ENCODE measurements at places on chromosomes 12 and 14. TPM values are rescaled to one million over a fixed set of nuclear protein-coding genes. Genes with fewer than 3 reads are reported as not detected.

Gene NTN4
- 66.1 TPM for total RNA-seq

Gene JPH4
- 3.1 TPM for total RNA-seq

DNA sequence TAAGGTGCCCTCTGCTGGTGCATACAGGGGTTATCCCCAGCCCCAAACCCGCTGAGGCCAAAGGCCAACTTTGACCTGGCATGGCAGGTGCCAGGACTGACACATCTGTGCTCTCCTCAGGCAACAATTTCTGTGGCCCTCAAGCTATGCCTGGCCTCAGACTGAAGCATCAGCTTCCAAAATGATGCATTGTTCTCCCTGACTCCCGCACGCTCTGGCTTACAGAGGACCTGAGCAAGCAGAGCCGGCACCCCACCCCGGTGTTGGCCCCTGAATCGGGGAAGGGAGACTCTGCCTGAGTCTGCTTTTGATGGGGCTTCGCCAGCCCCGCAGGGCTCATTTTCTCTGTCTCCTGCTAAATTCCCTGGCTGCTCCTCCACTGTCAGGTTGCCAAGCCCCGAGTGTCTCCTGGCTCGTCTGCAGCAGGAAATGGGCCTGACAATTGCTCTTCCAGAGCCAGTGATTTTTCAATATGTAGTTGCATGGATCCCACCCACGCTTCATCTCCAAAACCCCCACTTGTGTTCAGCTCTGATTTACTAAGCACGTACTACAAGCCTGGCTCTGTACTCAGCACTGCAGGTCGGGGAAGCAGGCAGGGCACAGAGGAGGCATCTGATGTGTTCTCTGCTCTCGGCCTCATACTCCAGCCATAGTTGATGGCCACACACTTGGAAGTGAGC is 126.1 kb downstream of the SLC38A6 start:
- peak; percentile 91 for DNase-seq

GRCh38 chr12:3436461-3437065 is 54.4 kb upstream of the PRMT8 start:
- DNase-seq, result peak; percentile 52

DNA sequence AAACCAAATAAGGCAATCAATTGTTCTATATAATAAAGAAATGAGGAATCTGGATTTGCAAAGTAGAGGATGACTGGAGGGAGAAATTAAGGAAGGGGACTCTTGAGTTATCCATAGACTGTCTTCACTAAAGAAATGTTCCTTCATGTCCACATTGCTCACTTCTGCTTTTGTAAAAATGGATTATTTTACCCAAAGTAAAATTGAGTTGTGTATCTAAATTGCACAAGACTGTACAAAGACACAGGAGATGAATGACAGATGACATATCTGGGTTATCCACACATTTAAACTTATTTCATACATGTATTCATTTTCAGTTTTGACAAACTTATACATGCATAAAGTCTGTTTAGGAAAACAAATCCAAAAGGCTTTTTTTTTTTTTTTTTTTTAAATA is 11.3 kb downstream of the ATP2B1 start:
- no peak for DNase-seq

GRCh38 chr12:129052373-129052772 is 199.1 kb downstream of the GLT1D1 start:
- no peak for DNase-seq

- DNase-seq, result peak; percentile 71
Measured at GRCh38 chr12:122870867-122871664, 24.9 kb downstream of the VPS37B start.

- no peak for DNase-seq
Measured at GRCh38 chr14:26304056-26304455, 293.8 kb downstream of the NOVA1 start.

DNA sequence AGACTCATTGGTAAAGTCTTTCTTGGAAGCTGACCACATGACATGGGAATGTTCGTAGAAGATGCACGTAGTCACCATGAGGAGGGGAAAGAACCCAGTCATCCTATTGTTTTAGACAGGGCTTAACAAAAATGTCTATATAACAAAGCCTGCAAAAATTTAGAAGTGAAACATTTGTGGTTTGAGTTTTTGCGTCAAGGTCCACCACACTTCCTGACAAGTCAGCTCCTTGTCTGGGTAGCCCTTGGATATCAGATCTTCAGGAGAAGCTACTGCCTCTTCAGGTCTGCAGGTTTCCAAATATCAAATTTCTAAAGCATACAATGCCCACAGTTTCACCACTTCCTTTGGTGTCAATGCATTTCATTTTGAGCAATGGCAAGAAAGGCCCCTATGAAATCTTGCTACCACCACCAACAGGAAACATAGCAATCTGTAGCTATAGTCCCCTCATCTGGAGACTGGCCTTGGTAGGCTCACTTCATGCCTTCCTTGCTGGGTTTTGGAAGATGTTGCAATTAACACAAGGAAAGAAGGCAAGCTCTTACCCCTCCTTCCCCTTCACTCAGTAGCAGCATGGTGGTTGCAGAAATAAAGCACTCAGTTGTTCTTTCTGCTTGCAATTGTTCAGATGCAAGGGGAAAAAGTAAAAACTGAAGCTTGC is 235.2 kb downstream of the PCNX1 start:
- DNase-seq, result no peak

DNA sequence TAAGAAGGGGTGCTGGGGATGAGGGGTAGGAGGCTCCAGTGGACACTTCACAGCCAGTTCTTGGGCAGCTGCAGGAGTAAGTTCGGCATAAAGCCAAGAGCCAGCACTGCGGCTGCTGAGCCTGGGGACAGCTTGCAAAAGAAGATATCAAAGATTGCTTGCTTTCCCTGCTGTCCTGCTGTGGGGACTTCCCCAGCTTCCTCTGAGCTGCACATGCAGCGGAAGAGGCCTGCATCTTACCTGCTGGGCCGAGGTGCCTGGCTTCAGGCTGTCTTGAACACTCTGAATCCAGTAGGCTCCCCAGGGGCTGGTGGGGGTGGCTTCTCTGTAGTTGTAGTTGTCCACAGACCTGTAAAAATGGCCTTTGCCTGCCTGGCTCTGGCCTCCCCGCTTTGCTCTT is 1.3 kb downstream of the CHGA start:
- DNase-seq, result no peak

DNA sequence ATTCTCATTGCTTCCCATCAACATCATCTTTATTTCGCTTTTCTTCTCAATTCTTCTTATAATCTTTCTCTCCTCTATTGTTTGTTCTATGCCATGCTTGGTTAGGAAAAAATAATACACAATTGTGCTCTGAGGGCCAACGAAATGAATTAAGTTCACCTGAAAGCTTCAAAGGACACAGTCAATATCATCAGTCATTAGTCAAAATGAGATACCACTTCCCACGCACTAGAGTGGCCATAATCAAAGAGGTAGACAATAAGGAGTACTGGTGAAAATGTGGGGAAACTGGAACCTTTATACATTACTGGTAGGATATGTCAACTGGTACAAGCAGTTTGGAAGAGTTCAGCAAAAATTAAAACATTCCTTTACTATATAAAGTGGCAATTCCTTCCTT is 91.5 kb downstream of the TMTC1 start:
- DNase-seq, result no peak

- DNase-seq, result no peak
Measured at GRCh38 chr12:59405992-59406391, 189.8 kb upstream of the SLC16A7 start.

GRCh38 chr12:6872073-6873048 is 742 bp downstream of the SPSB2 start:
- peak; percentile 84 for DNase-seq

Gene NUAK1
- 14.1 TPM for total RNA-seq

Gene SYT1
- 0.77 TPM for total RNA-seq

Gene RNASE3
- 0.31 TPM for total RNA-seq

- DNase-seq, result peak; percentile 5
Measured at GRCh38 chr14:22163051-22163450, 426.0 kb downstream of the DAD1 start.

- no peak for DNase-seq
Measured at GRCh38 chr14:94562022-94562421, 780 bp downstream of the SERPINA4 start.

Gene DPPA3
- not detected for total RNA-seq

Gene PPP1R36
- 3.1 TPM for total RNA-seq

- no peak for DNase-seq
Measured at GRCh38 chr14:22303589-22304195, 285.3 kb downstream of the DAD1 start.

DNA sequence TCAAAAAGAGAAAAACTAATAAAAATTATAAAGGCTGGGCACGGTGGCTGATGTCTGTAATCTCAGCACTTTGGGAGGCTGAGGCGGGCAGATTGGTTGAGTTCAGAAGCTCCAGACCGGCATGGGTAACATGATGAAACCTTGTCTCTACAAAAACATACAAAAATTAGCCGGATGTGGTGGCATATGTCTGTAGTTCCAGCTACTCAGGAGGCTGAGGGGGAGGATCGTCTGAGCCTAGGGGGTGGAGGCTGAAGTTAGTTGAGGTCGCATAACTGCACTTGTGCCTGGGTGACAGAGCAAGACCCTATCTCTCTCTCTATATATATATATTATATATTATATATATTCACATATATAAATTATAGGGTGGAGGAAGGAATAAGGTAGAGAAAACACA is 32.5 kb upstream of the ANO2 start:
- DNase-seq, result no peak

GRCh38 chr12:95658386-95658785 is 107.1 kb upstream of the USP44 start:
- no peak for DNase-seq

DNA sequence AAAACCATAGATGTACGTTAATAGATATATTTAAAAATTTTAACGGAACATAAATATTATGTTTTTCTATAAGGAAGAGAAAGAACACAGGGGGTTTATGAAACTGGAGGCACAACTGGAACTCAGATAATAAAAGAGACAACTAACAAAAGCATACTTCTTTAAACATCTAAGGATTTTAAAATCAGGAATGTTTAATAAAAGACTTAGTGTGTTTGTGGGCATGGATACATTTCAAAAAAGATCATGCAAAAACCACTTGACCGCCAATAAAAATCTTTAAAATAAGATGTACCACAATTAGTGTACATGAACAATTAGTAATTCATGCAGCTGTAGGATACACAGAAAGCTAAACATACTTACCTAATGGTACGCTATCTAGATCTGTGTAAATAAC is 113.0 kb downstream of the KIF21A start:
- no peak for DNase-seq

DNA sequence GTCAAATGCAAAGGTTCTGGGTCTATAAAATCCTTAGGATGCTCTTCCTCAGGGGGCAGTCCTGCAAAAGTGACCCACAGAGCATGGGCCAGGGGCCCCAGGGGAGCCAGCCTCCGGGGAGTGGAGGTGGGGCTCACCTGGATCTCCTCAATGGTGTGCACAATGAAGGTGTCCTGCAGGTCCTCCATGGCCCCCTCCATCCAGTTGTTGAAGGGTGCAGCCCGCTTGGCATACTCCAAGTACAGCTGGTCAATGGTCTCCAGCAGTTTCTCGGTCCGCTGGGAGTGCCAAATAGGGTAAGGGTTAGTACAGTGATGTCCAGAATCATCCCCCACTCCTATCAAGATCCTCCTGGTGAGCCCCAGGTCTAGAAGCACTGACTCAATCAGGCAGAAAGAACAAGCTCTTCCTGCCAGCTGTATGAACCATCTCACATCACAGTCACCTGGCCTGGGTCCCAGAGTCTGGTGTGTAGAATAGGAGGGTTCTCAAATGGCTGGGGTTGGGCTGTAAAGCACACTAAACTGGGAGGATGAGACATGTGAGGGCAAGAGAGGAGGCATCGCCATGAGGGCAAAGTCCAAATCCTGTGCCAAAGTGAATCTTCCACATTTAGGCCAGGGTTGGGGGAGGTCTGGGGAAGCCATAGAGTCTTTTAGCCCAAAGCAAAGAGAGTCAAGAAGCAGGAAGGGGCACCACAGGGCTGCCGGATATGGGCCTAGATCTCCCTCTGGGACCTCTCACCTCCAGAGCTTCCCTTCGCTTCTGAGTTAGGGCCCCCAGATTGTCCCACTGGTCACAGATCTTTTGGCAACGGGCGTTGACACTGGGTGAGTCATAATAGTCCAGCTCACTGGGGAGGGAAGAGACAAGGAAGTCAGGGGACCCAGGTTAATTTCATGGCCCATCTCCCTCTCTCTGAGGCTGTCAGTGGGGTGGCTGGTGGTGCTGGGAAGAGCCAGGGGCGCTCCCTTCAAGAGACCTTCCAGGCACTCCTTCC is 91.5 kb upstream of the ZFP36L1 start:
- DNase-seq, result peak; percentile 9

Gene TMEM233
- total RNA-seq, result 0.80 TPM

DNA sequence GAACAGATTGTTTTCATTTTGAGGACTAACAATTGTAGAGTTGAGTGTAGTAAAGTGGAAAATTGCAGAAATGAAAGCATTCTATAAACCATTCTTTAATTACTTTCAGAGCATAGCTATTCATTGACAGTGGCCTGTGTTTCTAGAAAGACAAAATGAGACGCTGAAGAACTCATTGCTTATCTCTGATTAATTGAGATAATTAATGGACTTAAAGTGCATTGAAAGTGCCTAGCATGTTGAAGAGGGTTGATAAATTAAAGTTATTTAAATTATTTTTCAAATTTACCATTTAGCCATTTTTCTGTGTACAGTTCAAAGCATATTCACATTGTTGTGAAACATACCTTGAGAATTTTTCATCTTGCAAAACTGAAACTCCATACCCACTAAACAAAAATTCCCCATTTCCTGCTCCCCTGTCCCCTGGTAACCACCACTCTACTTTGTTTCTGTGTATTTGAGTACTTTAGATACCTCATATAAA is 57.4 kb downstream of the DAAM1 start:
- no peak for DNase-seq

DNA sequence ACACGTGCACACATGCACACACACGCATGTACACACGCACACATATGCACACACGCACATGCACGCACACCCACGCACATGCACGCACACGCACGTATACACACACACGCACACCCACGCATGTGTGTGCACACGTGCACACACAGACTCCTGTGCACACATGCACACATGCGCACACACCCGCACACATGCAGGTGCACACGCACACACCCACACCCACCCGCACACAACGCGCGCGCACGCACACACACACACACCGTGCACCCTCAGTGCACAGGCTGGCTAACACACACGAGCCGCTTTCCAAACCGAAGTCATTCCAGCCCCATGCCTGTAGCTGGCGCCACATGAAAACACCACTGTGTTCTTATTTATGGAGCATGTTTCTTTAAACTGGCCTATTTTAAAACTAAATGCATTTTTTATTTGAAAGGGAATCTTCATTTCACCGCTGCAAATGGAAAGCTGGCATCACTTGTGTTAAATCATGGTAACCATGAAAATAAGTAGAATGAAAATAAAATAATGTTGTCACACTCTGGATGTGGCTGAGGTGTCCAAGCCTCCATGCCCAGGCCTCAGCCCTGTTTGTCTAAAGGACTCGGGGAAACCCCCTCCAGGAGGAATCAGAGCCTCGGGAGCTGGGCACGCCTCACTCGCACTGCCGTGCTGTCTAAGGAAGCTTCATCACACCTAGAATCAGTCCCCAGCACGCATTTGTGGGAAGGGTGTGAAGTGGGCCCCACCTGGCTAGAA is 45.1 kb downstream of the GALNT9 start:
- no peak for DNase-seq

Gene LBHD2
- total RNA-seq, result not detected

DNA sequence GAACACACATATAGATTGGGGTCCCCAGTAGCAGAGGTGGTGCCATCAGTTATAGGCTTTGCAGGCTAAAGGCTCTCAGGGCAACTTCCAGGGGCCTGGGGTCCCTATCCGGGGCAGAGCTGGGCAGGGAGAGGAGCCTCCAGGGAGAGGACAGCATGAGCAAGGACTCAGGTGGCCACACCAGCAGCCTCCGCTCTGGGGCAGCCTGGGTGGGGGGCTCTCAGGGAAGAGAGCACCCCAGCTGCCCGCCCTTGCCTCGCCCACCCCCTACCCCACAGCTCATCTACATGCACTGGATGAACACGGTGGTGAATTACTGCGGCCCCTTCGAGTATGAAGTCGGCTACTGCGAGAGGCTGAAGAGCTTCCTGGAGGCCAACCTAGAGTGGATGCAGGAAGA is 14.0 kb downstream of the PLBD2 start:
- no peak for DNase-seq

All from lung (tissue), 17 donors.